ENCODE measurements at places on chromosomes 12 and 14.

DNA sequence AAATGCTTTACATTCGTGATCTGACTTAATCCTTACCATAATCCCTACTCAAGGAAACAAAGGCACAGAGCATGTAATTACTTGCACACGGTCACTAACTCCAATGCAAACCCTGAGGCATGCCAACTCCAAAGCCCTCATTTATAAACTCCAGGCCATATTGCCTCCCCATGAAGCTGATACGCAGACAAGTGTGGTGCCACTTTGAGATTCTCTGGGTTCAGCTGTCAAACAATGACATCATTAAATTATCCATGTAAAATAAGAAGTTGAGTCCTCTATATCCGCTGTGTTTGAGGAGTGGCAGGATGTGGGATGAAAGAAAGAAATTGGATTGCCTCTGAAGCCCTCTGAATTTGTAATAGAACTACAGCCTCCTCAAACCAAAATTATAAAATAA is 62.8 kb downstream of the ANO4 start:
- DNase-seq, result no peak

DNA sequence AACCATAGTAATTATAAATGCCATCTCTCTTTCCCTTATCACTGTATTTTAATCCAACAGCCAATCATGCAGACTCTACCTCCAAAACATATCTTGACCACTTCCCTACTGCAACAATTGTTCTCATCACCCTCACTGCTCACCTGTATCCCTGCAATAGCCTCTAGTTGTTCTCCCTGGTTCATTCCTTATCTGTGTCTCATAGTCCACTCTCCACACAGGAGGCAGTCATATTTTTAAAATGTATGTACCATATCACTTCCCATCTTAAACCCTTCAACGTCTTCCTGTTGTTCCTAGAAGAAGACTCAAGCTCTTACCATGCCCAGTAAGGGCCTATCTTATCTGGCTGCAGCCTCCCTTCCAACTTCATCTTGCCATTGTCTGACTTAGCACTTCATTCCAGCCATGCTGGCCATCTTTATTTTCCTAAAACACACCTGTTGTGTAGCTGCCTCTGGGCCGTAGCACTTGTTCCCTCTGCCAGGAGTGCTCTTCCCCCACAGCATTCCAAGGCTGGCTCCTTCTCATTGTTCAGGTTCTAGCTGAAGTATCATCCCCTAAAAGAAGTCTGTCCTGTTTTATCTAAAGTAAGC is 27.8 kb upstream of the BHLHE41 start:
- DNase-seq, result no peak

- no peak for DNase-seq
These were observed 77.2 kb upstream of the RFLNA start for GRCh38 chr12:124217508-124218242.

- DNase-seq, result no peak
These were observed 52.6 kb downstream of the GALC start for GRCh38 chr14:87940382-87940781.

GRCh38 chr12:29223956-29224543 is 75.0 kb downstream of the FAR2 start:
- DNase-seq, result no peak

GRCh38 chr14:29749327-29749726 is 178.3 kb downstream of the PRKD1 start:
- peak; percentile 34 for DNase-seq

GRCh38 chr14:52005625-52006024 is 16.3 kb downstream of the RTRAF start:
- DNase-seq, result no peak

- no peak for DNase-seq
These were observed 55.8 kb upstream of the METAP2 start for GRCh38 chr12:95418142-95418541.

GRCh38 chr14:55160989-55161388 is 30.4 kb downstream of the DLGAP5 start:
- DNase-seq, result no peak

- no peak for DNase-seq
These were observed 24.6 kb downstream of the ZFP36L1 start for GRCh38 chr14:68768316-68768715.

DNA sequence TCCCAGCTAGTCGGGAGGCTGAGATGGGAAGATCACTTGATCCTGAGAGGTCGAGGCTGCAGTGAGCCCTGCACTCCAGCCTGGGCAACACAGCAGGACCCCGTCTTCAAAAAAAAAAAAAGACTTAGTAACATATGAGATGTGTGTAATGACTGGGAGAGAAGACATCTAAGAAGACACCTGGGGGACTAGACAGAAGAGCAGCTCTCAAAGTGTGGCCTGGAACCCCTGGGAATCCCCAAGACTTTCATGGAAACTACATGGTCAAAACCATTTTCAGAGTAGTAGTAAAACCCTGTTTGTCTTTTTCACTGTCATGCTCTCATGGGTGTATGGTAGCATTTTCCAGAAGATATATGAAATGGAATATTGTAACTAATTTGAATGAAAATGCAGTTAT is 45.3 kb downstream of the R3HDM2 start:
- no peak for DNase-seq

GRCh38 chr14:74403619-74404417 is 22.2 kb downstream of the SYNDIG1L start:
- DNase-seq, result no peak

GRCh38 chr14:28756269-28756883 is 10.2 kb upstream of the FOXG1 start:
- DNase-seq, result no peak

DNA sequence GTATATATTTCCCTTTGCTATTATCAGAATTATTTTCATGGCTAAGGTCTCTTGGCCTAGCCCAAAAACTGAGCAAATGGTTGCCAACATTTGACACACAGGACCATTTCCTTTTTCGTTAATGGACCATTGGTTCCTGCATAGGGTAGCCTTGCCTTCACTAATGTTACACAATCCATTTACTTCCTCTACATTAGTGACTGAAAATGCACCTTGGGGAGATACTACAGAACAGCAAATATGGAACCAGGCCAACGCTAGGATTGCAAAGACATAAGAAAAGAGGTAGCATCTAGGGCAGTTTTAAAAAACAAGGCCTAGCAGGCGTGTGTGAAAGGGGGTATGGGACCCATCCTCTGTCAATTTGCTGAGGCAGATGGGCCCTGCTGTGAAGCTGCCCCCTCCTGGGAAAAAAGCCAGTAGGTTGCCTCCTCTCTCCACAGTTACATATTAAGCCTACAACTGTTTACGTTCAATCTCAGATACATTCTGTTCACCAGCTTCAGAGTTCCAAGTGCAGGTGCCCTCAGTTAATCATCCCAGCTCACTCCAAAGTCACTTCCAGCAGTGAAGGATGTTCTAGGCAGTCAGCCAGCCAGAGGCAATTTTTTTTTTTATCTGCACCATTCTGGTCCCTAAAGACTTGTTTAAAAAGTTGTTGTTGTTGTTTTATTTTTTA is 15.0 kb downstream of the AQP6 start:
- DNase-seq, result no peak

- DNase-seq, result no peak
These were observed 264.2 kb downstream of the TMEM132C start for GRCh38 chr12:128531170-128531569.

GRCh38 chr12:7667125-7667524 is 1.4 kb upstream of the APOBEC1 start:
- no peak for DNase-seq

GRCh38 chr12:55816881-55817344 is 611 bp downstream of the SARNP start:
- no peak for DNase-seq

GRCh38 chr14:102225936-102226335 is 79.0 kb downstream of the MOK start:
- no peak for DNase-seq

DNA sequence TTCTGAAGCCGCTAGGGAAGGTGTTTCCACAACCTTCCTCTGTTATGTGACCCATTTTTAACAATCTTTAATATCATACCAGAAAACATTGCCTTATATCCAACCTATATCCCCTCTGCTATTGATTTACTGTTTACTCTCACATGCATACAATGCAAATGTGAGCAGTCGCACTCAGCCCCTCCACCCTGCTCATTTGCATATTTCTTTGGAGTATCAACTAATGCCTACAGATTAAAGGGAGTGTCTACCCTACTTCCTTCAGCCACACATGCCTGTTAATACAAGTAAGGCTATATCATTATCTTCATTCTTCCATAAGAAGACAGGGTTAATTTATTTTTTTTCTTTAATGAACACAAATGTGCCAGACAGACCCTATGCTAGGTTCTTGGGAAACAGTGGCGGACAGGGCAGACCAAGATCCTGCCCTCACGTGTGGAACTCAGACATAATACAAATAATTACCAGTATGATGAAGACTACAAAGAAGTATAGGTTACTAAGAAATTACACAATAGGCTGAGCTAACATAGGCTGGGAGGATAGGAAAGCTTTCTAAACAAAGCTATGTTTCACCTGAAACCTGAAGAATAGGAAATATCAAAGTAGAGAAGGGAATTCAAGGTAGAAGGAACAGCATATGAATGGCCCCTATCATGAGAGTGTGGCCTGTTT is 107.3 kb upstream of the MDM1 start:
- DNase-seq, result no peak
